Foreskin melanocyte (primary cell): ENCODE measurements at places on chromosomes 6 and 20.
A peak's percentile ranks its signal among the peaks of the same experiment; 100 is the strongest.

DNA sequence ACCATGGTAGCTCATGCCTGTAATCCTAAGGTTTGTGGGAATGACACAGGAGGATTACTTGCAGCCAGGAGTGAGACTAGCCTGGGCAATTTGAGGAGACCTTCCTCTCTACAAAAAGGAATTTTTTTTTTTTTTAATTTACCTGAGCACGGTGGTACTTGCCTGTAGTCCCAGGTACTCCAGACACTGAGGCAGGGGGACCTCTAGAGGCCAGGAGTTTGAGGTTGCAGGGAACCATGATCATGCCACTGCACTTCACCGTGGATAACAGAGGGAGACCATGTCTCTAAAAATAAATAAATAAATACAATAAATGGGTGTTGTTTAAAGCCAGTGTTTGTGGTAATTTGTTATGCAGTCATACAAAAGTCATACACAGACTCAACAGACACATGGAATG lies 2.4 kb upstream of the HLA-F start:
- no peak for DNase-seq

- DNase-seq: no peak
Measured at GRCh38 chr20:924639-925038, 8.5 kb upstream of the ANGPT4 start.

- peak; percentile 23 for DNase-seq
Measured at GRCh38 chr6:150119173-150119572, 23.7 kb upstream of the PPP1R14C start.

- no peak for DNase-seq
Measured at GRCh38 chr20:32670773-32671455, 2.8 kb downstream of the C20orf203 start.

DNA sequence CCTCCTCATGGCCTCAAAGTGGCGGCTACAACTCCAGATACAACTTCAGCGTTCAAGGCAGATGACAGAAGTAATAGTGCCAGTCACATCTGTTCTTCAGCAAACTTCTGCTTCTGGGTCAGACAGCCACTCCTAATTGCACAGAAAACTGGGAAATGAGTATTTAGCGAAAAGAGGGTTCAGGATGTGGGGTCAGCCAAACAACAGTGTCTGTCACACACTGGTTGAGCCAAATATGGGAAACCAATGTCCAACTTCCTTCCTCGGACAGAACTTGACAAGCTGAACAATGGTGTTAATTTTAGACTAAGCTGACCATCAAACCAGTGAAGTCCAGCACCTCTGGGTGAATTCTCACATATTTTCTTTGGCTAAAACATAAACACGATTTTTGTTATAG lies 22.1 kb downstream of the NUDT3 start:
- no peak for DNase-seq

GRCh38 chr20:18416486-18416885 lies 50.3 kb downstream of the DZANK1 start:
- DNase-seq: peak; percentile 14

- no peak for DNase-seq
Measured at GRCh38 chr6:140178520-140178919, 804.1 kb upstream of the CITED2 start.

DNA sequence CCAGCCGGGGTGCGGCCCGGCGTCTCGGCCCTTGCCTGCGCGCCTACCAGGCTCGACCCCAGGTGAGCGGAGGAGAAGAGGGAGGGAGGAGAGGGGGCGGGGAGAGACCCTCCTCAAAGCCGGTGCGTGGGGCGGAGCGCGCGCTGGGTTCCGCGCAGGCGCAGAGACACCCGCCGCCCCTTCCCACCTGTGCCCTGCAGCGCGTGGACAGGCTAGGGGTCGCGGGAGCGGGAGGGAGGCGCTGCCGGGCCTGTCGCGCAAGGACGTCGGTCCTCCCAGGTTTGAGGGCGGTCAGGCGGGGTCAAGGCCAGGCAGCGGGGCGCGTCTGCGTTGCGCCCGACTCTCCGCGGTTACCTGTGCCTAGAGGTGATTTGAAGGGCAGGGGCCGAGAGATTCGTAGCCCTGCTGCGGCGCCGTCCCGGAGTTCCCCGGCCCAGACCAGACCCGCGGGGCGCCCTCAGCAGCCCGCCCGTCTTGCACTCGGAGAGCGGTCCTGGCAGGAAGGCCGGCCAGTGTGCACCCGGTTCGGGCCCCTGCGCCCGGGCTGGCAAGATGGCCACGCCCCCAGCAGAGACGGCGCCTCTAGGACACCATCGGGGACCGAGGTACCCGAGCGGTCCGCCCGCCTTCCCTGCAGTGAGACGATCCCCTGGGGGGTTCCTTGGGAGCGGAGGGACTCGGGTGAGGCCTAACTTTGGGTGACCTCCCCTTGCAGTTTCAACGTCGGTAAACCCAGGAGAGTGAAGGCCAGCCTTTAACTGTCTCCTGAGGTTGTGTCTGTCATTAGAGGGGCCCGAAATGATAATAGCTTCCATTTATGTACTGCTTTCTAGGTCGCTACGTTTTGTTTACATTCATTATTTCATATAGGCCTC lies 546 bp downstream of the C6orf136 start:
- peak; percentile 49 for DNase-seq

GRCh38 chr20:48921168-48921882 lies at the start of gene ARFGEF2:
Gene ARFGEF2 (plus strand): TSS chr20:48921711. CDS start chr20:48921890, 179 bp downstream.
- DNase-seq: peak; percentile 90

- DNase-seq: no peak
Measured at GRCh38 chr6:156846845-156847599, 69.8 kb downstream of the ARID1B start.

GRCh38 chr6:11586117-11586516 lies 48.6 kb downstream of the TMEM170B start:
- DNase-seq: no peak

GRCh38 chr20:57483287-57484050 lies 41.5 kb downstream of the CTCFL start:
- no peak for DNase-seq

GRCh38 chr20:11204926-11205768 lies 531.3 kb upstream of the JAG1 start:
- DNase-seq: no peak

DNA sequence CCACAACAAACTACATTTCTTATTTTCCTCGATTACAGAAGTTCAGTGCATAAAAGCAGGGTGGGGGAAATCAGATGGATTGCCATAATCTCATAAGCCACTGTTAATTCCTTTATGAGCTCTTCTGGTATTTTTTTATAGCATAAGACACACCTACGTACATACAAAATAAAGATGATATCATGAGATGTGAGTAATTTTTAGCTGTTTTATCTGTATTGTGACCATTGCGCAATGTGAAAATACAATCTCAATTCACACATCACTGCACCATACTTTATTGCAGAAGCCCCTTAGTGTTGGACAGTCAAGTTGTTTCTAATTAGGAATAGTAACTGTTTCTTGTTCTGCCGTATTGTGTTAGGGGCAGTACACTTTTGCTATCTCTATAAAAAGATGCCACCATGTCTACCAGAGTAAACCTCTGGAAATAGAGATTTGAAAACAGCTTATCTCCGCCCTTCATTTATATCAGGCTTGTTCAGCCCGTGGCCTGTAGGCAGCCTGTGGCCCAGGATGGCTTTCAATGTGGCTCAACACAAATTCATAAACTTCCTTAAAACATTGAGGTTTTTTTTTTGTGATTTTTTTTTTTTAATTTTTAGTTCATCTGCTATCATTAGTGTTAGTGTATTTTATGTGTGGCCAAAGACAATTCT lies 90.4 kb downstream of the FARS2 start:
- DNase-seq: no peak

DNA sequence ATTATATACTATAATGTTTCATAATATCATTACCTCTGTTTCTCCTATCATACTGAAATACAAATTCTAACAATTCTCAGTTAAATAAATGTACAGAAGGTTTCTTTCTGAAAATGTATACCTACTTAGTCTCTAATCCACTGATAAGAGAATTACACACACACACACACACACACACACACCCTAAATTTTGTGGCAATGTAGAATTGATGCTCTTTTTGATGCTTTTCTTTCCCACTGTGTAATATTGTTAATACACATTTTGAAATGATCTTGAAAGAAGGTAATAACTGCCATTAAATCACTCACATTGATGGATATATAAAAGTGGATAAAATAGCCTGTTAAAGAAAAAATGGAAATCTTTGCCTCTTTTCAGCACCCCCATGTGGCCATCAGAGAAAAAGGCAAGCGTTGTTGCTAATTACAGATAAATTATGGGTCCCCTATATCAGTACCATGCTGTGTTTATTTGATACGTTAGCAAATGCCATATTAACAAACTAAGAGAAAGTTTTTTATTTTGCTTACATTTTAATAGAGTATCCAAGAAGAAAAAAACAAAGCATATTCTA lies 76.6 kb upstream of the VGLL2 start:
- no peak for DNase-seq

GRCh38 chr6:2547355-2547754 lies 203.4 kb downstream of the MYLK4 start:
- DNase-seq: no peak

DNA sequence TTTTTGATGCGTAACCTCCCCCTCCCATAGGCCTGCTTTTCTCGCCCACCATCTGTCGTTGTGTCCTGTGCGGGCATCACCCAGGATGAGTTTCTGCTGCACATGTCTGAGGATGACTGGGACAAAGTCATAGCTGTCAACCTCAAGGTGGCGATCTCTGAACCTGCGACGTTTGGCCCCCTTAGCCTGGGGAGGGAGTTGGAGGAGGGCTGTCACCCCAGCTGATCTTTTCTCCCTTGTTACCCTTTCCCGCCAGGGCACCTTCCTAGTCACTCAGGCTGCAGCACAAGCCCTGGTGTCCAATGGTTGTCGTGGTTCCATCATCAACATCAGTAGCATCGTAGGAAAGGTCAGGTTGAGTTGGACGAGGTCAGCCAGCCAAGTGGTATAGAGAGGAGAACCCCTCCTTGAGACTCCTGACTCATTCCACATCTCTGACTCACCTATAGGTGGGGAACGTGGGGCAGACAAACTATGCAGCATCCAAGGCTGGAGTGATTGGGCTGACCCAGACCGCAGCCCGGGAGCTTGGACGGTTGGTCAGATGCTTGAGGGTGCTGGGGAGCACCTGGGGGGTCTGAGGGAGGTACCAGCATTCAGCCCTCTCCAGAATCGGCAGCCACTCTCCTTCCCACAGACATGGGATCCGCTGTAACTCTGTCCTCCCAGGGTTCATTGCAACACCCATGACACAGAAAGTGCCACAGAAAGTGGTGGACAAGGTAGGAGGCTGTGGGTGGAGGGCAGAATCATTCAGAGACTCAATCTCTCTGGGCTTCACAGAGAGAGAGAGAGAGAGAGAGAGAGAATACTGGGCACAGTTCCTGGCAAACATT lies 954 bp downstream of the HSD17B8 start:
- DNase-seq: no peak

GRCh38 chr6:39200498-39201020 lies 28.7 kb downstream of the KCNK5 start:
- DNase-seq: no peak

DNA sequence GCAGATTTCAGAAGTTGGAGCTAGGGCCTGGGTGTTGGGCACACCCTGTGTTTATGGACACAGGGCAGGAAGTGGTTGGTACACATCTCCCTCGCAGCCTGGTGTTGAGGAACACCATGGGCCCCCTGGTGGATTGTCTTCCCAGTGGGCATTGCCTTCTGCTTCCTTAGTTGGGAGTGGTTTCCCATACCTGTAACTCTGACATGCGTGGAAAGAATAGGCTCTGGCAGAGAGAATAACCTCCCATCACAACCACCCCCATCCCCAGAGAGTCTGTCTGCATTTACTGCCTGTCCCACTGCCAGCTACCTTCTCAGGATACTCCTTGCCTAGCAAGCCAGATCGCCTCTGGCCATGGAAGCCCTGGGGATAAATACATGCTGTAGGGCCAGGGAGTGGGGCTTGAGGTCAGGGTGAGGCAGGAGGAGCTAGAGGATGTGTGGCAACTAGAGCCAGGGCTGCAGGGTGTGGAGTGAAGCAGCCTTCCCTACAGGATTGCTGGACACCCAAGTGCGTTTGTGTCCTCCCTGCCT lies 14.7 kb downstream of the LRRC73 start:
- no peak for DNase-seq

- DNase-seq: no peak
Measured at GRCh38 chr6:12546410-12547002, 170.1 kb upstream of the PHACTR1 start.

DNA sequence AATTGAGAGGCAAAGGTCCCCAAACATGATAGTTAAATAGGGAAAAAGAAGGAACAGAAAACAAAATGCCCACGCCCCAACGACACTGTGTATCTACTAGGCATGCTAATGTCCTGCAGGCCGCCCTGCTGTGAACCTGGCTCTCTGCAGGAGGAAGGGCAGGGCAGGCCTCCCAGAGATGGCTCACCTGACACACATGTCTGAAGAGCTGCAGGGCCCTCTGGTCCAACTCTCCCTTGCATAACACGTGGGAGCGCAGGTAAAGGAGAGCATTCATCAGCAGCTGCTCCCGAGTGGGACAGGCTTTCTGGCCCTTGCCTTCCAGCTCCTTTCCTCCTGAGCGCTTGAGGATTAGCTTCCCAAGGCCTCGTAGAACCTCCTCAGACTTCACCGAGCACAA lies 53.7 kb upstream of the LYRM2 start:
- no peak for DNase-seq

DNA sequence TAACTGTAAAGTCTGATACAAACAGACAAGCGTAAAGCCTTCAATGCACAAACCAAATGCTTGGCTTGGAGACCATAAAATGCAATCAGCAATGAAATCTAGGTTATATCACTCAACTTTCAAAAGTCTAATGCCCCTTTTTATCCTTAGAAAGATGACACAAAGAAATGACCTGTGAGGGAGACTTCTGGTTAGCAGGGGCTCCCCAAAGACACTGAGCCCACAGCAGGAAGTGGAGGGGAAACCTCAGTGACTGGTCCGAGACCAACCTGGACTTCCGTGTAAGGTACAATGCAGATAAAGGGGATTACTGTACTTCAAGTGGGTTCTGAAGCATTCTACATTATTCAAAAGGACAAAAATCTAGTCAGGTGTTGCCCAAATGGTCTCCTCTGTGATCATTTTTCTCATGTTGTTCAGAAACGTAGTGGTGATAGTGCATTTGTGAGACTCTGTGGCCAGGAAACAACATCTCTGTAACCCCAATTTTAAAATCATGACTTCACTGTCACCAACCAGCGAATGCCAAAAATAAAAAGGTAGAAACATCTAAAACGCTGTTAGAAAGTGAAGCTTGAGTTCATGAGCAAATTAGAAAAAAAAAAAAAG lies 88.2 kb downstream of the HIVEP2 start:
- DNase-seq: no peak

- peak; percentile 77 for DNase-seq
Measured at GRCh38 chr6:96939007-96939805, 14.7 kb downstream of the KLHL32 start.

- no peak for DNase-seq
Measured at GRCh38 chr6:50025258-50025657, 3.5 kb upstream of the DEFB110 start.
